Eye (tissue), 1 donor: ENCODE measurements at places on chromosomes 4 and X.
A peak's percentile ranks its signal among the peaks of the same experiment; 100 is the strongest.

GRCh38 chr4:118889312-118889691 lies 648 bp downstream of the SYNPO2 start:
- DNase-seq = peak; percentile 63

DNA sequence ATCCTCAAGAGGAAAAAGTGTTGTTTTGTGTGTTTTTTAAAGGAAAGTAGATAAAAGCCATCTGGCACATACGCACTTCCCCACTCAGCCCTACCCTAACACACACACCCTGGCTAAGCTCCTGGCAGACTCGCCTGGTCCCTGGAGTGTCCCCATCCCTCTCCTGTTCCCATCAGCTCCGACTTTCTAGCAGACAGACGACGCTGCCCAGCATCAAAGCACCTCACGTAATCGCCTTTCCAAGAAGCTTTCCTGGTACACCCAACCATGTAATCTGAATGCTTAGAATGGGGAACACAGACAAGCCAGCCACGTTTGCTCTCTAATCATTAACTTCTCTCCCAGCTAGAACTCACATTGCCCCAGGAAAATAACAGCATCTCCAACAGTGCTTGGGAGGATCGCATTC lies 116.2 kb downstream of the AFAP1 start:
- peak; percentile 59 for DNase-seq

- DNase-seq = peak; percentile 77
Observed at GRCh38 chr4:11038926-11039325, 354.4 kb upstream of the CLNK start.

DNA sequence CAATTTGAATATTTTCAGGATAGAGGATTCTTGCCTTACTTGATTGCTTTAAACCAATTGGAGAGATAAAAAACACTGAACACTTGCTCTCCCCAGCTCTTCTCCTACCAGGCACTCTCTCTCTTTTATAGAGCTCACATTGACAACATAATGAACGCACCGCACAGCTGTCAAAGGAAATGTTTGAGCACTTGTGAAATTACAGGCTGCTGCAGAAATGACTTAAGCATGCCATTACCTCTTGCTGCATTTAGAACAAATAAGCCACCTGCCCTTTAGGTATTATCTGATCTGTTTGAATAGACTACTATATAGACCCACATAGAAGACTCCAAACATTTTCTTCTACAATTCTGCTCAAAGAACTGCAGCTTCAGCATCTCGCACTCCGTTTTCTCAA lies 227.7 kb downstream of the C4orf33 start:
- DNase-seq = peak; percentile 50

DNA sequence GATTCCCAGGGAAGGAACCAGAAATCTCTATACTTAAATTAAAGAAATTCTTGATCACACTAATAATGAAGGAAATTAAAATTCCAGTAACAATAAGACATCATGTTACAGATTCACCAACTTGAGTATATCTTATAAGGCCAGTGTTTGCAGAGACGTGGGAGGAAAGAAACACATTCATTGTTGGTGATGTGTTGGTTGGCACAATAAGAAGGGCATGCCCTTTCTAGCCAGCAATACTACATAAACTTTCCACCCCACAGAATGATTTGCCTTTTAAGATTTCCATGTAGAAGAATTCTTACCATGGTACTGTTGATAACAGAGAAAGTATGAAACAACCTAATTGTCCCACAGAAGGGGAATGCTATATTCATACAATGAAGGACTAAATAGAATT lies 581.5 kb downstream of the STIM2 start:
- DNase-seq = no peak

DNA sequence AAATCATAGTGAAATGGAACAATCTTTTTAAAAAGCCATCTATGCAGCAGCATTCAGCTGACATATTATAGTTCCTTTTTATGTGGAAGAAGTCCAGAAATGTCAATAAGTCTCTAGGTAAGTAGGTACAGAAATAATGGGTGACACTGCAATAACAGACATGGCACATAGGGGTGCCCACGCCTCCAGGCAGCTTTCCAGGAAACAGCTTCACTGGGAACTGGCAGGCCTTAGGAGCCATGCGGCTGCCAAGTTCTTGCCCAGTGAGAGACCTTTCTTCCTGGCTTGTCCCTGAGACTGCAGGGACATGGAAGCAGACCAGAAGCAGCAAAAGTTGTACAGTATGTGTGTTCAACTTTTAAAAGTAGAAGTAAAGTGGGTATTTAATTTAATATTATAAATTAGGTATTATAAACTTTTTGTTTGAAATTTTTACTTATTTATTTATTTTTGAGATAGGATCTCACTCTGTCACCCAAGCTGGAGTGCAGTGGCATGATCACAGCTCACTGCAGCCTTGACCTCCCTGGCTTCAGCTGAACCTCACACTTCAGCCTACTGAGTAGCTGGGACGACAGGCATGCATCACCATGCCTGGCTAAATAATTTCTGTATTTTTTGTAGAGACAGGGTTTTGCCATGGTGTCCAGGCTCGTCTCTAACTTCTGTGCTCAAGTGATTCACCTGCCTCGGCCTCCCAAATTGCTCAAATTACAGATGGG lies 12.1 kb upstream of the ETNPPL start:
- DNase-seq = no peak

DNA sequence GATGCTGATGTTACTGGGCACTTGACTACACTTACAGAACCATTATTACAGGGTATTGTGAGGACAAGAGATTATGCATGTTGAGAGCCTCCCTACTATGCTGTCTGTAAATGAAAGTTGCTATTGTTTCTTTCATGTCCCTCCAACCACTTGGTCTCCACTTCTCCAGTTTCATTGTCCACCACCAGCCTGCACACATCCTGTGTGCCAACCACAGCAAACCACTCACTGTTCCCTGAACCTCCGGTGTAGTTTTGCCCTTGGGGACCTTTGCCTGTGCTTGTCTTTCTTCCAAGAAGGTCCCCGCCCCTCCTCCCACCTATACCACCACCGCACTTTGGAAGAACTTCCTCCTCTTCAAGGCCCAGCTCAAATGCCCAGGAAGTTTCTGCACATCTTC lies 43.1 kb upstream of the AFF2 start:
- no peak for DNase-seq

GRCh38 chr4:124905441-124905840 lies 192.9 kb upstream of the ANKRD50 start:
- DNase-seq = no peak

DNA sequence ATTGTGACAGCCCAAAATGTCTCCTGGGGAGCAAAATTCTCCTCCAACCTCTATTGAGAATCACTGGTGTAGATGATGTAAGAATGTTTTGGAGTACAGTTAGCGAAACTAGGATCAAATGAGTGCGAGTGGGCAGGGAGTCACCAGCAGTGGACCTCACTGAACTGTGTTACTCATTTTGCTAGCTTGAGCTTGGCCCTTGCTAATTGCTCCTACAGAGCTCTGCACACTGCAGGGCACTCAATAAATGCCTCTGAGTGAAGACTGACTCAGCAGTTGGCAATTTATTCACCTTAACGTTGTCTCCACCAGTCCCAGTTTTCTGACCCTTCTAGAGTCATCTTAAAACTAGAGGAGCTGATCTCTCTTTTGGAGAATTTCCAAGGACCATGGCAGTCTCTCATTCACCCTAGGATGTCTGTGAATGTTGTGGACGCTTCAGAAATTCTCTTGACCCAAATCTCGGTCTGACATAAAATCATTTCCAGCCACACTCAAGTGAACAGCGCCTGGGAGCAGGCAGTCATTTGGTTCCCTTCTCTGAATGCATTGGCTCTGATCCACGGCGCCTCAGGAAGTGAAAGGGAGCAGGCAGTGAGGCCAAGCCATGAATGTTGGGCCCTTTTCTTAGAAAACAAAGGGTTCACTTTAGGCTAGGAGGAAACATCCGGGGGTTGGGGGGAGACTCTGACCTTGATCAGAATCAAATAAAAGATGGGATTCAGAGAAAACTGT lies 148.1 kb downstream of the NWD2 start:
- peak; percentile 17 for DNase-seq

GRCh38 chrX:120302434-120302833 lies 8.8 kb downstream of the TMEM255A start:
- DNase-seq = no peak

GRCh38 chr4:126591583-126591982 lies 1041.2 kb upstream of the INTU start:
- DNase-seq = no peak

- DNase-seq = peak; percentile 30
Observed at GRCh38 chr4:52036886-52037530, 1.1 kb downstream of the SGCB start.

GRCh38 chr4:76434901-76435527 lies at the start of gene SHROOM3:
TSS of gene SHROOM3 (plus strand) at chr4:76435229. CDS start at chr4:76436053, 824 bp downstream.
- DNase-seq = peak; percentile 84

GRCh38 chrX:24876530-24877287 lies 139.1 kb downstream of the ARX start:
- DNase-seq = no peak

DNA sequence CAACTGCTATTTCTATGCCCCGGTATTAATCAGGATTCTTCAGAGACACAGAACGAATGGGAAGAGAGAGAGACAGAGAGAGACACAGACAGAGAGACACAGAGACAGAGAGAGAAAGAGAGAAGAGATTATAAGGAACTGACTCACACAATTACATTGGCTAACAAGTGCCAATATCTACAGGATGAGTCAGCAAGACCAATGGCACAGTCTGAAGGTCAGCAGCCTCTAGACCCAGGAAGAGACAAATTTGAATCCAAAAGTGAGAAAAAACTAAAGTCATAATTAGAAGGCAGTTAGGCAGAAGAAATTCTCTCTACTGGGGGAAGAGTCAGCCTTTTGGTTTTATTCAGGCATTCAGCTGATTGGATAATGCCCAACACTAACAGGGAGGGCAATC lies 187.3 kb downstream of the MAB21L2 start:
- no peak for DNase-seq

DNA sequence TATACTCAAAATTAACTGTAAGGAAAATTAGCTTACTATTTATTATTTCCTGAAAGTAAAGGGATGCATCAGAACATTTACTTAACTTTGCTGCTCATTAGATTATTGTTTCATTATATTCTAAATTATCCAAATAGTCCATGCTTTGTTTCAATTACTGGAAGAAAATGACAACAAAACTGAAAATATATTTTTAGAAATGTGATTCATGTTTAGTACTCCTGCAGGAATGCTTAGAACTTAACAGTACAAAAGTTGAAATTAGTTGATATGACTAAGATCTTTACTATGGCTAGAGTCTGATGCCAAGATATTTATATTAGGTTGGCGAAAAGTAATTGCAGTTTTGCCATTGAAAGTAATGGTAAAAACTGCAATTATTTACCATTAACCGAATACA lies 660.5 kb upstream of the PABPC4L start:
- no peak for DNase-seq

- DNase-seq = no peak
Observed at GRCh38 chr4:26764231-26764630, 96.4 kb upstream of the STIM2 start.

DNA sequence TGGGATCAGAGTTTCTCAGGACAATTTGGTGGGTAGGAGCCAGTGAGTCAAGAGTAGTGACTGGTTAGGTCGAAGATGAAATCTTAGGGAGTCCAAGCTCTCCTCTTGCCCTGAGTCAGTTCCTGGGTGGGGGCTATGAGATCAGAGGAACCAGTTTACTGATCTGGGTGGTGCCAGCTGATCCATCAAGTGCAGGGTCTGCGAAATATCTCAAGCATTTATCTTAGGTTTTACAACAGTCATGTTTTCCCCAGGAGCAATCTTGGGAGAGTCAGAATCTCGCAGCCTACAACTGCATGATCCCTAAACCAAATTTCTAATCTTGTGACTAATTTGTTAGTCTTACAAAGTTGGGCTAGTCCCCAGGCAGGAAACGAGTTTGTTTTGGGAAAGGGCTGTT lies 1833.2 kb upstream of the PCDH7 start:
- DNase-seq = no peak

DNA sequence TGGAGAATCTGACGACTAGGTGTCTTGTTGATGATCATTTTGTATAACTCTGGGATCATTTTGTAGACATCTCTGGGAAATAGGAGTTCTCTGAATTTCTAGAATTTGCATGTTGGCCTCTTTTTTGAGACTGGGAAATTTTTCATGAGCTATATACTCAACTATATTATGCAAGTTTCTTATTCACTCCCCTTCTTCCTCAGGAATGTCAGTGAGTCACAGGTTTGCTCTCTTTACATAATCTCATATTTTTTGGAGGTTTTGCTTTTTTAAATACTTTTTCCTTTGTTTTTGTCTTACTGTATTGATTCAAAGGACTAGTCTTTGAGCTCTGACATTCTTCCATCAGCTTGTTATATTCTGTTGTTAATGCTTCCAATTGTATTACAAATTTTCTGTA lies 1324.2 kb downstream of the TECRL start:
- DNase-seq = no peak

DNA sequence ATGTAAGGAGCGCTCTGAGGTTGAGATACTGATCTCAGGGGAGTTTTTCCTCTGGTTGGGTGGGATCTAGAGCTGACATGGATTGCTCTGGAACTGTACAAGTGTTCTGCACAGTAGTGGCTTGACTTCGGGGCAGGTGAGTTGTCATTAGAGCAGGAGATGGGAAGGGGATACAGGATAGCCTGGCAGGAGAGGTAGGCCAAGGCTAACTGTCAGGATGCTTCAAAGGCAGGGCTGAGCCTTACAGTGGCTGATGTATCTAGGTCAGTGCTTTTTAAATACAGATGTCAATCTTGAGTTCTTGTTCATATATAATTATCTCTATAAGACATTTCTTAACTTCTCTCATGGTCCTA lies 43.5 kb upstream of the RELL1 start:
- DNase-seq = no peak

DNA sequence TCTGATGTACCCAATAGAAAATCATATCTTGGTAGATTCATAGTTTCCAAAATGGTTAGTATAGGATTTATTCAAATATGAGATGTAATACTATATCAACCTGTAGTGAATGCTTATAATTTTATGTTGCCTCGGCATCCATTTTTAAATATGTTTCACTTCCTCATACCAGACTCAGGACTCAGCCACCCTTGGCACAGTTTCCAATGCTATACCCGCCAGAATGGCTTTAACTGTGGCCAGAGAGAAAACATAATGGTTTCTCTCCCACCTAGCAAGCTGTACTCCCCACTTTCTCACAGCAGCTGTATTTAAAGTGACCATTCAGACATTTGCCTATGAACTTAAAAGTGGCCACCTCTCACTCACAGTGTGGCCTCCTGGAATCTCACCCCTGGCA lies 466.6 kb upstream of the PABPC4L start:
- no peak for DNase-seq

DNA sequence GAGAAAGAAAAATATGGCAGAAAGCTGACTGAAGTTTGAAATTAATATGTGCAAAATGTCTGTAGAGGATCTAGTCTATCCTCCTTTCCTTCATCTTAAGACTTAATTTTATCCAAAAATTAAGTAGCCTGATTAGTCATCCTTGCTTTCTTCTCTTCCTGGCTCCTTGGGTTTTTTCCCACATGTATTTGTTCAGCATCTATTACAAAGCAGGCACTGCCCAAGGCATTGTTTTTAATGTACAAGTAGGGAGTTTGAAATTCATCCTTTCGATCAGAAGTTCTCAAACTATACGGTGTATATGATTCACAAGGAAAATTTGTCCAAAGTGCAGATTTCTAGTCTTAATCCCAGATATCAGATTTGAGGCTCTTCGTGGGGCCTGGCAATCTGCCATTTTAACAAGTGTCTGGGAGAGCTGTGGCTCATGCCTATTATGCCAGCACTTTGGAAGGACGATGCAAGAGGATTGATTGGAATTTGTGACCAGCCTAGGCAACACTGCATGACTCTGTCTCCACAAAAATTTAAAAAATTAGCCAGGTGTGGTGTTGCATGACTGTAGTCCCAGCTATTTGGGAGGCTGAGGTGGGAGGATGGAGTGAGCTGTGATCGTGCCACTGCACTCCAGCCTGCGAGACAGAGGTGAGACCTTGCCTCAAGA lies 19.4 kb upstream of the YTHDC1 start:
- no peak for DNase-seq

GRCh38 chr4:187475901-187476300 lies 519.7 kb upstream of the ZFP42 start:
- DNase-seq = no peak
